ENCODE measurements at places on chromosomes 4 and X.

DNA sequence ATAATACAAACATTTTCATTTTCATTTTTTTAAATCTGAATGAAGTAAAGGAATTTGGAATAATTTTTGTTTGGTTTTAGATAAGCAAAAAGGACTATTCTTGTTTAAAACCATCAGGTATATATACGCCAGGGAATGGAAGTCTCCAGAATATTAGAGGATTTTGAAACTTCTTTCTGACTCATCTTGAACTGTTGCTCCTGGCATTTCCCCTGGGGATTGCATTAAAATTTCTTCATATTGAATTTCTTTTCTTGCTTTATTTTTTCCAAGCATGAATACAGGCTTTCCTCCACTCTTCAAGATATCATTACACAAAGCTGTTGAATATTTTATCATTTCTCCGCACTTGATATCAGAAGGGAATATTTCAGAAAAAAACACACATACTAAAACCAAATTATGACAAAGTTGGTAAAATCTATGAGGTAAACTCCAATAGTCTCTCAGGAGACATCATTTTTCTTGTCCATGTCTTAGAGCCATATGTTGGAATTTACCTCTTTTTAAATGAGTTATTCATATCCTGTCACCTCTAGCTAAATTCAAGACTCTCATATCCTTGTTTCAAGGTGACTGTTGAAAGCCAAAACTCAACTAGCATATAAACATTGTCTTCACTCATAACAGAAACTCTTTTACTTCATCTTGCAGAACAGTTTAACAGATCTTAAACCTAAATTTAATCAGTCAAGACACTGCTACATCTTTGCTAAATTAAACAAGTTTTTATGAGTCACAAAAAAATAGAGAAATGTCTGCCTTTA lies 20.7 kb upstream of the CSN1S1 start:
- DNase-seq = no peak

DNA sequence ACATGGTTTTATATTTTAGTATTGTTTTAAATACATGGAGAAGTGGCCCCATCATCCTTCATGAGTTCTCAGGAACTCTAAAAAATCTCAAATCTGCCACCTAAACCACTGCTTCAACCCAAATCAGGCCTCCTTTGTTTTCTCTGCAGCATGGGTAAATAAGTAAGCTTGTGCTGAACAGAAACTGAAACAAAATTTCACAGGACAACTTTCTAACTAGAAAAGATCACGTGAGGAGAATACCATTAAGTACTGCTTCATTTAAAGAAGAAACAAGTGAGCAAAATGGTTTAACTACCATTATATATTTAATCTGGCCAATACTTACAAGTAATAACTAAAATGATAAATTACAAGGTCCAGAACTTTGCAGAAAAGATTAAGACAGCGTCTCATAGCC lies 2.5 kb downstream of the ARAP2 start:
- DNase-seq = no peak

- DNase-seq = no peak
These were observed 18.9 kb upstream of the CABS1 start for GRCh38 chr4:70315928-70316327.

- DNase-seq = no peak
These were observed 287.2 kb upstream of the CT83 start for GRCh38 chrX:116749943-116750342.

DNA sequence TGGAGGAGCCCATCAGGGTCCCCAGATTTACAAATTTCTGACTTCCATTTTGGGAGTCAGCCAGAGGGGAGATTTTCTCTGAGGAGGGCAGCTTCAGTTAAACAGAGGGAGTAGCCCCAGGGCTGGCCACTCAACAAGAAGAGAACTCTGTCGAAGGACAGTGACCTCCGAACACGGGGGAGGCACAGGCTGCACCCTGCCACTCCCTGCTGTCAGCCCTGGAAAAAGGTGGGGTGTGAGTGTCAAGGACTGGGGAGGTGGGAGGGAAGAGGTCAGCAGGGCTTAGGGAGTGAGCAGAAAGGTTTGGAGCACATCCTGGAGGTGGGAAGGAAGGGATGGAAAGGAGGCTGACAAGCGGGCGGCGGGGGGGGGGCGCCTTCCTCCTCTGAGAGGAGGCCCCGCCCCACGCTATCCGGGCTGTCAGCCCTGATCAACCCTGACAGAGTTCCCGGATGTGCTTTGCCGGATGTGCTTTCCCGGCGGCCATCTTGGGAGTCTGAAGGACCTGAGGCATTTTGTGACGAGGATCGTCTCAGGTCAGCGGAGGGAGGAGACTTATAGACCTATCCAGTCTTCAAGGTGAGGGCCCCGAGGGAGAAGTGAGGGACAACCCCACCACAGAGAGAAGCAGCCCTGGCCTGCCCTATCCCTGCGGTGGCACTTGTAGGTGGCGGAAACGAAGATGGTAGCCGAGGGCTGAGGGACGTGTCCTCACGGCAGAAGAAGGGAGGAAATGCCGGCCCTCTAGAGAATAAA lies at the start of gene MAGEC1:
TSS of gene MAGEC1 (plus strand) at position 495 of the 756 bp plus-strand sequence. CDS start 1,179 bp downstream, outside the sequence.
- peak; percentile 75 for DNase-seq

- DNase-seq = no peak
These were observed 26.9 kb downstream of the GK2 start for GRCh38 chr4:79381161-79381560.

DNA sequence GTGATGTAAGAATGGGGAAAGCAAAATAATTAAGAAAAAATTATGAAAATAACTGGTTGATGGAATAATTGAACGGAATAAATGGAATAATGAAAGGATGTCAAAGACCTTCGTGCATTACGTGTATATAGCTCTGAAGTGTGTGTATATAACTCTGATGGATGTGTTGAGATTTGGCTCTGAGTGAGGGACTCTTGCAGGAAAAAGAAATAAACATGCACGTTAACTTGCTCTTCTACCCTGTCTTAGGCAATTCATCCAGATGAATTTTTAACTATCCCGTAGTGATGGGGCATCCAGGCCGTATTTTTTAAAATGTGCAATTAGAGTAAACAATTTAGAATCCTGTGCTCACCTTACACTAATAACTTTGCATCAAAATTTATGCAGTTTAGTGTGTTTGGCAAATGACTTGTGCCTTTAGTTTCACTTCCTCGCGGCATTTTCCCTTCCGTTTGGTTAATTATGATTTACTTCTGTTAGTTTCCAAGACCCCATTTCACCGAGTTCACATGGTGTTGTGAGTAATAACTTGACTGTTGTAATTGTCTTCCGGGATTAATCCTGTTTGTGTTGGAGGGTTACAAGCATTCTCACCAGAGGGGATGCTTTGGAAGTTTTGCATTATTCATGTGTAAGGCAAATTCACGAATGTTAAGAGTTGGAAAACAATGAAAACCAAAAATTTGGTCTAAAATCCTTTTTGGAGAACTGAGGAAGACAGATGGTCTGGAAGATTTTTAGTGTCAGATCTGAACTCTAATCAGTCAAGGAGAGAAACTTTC lies 256.5 kb upstream of the FAT1 start:
- DNase-seq = no peak

DNA sequence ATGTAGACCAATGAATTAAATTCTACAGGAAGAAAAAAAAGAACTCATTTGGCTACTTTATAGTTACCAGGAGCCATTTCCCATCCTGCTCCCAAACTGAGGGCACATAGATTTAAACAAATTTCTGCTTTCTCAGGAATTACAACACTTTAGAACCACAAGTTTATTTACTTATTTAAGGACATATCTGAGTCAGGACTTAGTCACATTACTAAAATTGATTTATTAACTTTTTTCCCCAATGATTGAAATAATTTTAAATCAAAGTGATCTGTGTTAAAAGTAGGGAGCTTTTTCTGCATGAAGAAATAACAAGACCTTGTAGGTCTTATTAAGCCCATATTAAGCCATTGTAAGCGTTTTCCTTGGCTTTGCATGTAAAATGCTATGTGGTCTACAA lies 291.0 kb upstream of the HAND2 start:
- no peak for DNase-seq
